GM23338 (cell line): ENCODE measurements at places on chromosomes 7 and 10.

GRCh38 chr10:56586461-56586891 lies 225.4 kb upstream of the ZWINT start:
- peak; percentile 53 for DNase-seq

GRCh38 chr10:19728376-19728775 lies 87.9 kb upstream of the PLXDC2 start:
- DNase-seq, result no peak

DNA sequence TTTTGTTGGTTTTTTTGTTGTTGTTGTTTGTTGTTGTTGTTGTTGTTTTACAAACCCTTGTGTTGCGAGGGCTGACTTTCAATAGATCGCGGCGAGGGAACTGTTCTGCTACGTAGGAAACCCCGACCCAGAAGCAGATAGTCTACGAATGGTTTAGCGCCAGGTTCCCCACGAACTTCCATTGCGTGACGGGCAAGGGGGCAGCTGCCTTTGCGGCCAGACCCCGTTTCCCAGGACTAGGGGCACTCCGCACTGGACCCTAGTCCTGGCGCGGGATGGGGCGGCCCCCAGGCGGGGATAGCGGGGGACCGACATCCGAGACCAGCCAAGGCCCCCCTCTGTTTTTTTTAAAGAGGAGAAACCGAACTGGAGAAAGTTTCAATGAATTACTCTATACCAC lies 119.6 kb downstream of the LRRTM3 start:
- no peak for DNase-seq

DNA sequence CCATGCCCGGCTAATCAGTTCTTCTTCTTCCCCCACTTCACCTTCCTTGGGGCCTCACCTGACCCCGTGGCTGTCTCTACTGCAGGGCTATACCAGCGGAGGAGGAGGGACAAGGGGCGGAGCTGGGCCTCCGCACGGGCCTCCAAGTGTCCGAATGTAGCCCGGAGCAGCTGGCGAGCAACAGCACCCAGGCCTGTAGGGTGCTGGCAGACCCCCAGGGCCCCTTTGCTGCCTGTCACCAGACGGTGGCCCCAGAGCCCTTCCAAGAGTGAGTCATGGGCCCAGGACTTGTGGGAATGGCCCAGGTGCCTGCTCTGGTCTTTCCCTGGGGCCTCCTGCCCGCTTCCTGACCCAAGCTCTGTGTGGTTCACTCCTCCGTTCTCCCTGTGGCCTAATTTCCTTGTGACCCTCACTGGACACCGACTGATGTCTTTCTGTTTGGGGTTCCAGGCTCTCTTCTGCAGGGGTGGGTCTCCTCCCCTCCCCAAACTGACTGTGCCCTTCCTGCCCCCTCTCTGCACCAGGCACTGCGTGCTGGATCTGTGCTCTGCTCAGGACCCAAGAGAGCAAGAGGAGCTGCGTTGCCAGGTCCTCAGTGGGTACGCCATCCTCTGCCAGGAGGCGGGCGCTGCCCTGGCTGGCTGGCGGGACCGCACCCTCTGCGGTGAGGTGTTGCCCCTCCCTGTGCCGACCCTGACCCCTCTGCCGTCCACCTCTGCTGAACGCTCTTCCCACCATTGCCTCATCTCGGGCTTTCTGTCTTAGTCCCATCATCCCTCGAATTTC lies 35.2 kb downstream of the EPHB4 start:
- no peak for DNase-seq

DNA sequence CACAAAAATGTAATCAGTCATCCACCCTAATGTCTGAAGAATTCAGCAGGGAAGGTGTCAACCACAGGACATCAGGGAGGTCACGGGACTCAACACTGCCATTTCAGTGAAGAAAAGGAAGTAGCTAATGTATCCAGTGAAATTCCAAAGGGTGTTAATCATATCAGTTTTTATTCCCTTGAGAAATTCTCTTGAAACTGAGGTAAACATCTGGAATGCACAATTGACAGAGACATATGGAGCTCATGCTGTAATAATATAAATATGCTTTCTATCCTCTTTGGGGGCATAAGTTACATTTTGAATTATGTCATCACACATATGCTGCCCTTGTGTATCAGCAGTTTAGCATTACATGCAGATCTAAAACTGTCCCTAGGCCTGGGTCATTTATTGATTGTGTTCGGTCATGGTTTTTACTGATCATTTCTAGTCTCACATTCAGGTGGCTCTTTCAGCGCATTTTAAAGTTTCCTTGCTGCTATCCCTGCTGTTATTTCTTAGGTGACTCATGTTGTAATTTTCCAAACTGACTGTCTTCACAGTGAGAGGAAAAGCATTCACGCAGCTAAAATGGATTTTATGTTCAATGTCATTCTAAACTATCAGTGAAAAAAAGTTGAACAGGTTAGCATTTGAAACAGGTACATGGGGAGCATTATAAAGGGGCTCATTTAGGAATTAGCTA lies 273.9 kb downstream of the TSPAN12 start:
- peak; percentile 18 for DNase-seq

- peak; percentile 90 for DNase-seq
Observed at GRCh38 chr10:90911133-90912051, 9.5 kb downstream of the ANKRD1 start.

GRCh38 chr7:48380921-48381320 lies 209.7 kb downstream of the ABCA13 start:
- no peak for DNase-seq

GRCh38 chr7:73880755-73881328 lies 19.9 kb downstream of the TMEM270 start:
- no peak for DNase-seq
